ENCODE measurements at places on chromosomes 3 and 15.

DNA sequence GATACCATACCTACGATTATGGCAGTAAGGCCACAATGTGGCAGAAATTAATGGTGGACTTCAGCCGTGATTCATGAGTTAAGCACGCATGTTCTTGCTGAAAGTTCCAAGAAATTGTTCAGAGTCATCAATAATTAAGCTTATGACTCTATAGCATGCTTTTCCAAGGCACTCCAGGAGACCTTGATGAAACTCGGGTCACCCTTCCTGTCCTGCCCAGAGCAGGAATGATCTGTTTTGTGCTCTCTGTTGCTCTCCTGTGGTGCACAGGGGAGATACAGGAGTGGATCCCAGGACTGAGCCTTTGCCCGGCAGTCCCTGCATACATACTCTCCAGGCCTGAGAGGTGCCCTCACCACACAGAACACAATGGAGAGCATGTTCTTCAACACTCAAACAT lies 141.6 kb upstream of the SLC2A2 start:
- DNase-seq = peak; percentile 60

DNA sequence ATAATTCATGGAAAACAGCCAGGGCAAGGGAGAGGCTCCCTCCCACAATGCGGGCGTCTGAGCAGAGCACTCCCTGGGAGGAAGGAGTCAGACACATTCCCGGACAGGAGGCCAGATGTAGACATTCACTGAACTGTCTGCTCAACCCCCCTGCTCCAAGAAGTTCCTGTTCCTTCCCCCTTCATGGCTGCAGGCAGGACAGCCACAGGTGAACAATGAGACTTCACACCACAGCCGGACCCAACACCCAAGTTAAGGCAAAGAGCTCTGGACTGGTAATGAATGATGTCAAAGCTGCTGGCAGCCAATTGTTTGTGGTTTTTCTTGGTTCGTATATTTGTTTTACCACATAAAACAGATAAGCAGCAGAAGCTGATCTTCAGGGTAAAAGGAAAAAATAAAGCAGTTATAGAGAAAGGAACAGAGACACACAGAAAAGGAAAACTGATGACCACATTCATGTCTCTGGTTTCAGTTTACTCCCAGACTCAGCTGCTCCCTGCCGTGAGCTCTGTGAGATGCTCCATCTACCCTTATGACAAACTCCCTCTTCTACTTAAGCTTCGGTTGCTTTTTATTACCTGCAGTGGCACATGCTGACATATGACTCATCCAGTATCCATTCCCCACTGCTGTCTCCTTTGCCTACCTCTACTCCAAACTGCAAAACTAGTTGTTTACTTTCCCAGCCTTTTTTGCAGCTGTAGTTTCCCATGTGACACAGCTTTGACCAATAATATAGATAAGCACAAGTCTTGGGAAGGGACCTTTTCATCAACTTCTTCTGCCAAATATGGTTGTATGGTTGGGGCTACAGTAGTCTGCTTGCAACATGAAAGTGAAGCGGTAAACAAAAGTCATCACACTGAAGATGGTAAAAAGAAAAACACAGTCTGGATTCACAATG lies 33.1 kb downstream of the DZIP1L start:
- peak; percentile 42 for DNase-seq

DNA sequence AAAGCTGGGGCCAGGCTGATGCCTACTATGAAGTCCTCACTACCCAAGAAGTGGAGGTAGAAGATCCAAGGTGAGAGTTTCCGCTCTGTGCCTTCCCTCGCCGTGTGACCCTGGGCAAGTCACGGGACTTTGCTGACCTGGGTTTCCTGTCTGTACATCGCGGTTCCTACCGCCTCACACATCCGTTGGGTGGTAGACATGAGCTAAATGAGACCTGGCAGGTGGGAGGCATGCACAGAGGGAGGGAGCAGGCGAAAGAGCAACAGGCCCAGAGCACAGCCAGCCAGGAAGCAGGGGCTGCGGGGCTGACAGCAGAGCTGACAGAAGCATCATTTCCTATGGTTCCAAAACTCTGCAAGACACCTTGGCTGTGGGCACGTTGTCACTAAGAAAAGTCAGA lies 157.3 kb upstream of the BHLHE40 start:
- no peak for DNase-seq

GRCh38 chr3:44995142-44995770 lies 19.2 kb downstream of the EXOSC7 start:
- DNase-seq = no peak

DNA sequence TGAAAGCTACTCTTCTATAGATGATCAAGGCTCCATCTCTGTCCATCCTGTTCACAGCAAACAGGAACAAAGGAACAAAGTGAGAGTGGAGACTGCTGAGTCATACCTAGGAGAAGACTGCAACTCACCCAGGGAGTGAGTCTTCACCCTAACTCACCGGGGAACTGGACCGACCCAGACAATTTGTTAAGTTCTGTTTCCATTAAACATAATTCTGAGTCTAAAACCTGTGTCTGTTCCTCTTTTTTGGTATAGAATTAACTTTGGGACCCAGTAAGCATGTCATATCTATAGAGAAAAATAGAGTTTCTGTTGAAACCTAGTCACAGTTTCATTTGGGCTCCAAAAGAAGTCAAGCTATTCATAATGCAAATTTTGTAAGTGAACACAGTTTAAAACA lies 21.6 kb downstream of the CCDC80 start:
- DNase-seq = no peak

GRCh38 chr3:50604628-50605588 lies 6.7 kb downstream of the CISH start:
- no peak for DNase-seq

DNA sequence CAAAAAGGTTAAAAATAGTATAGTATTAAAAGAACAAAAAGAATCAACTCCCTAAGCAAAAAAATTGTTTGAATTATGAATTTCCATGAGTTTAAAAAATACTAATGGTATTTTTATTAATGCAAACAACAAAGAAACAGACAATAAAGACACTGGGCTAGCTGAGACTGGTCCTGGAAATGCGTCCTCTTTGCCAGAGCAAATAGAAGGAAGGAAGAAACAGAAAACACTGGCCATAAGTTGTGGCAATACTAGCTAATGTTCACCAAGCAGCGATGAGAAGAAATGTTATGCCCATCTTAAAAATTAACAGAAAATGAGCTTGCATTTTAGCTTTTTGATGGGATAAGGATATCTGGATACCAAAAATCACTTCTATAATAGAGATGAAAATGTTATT lies 88.6 kb downstream of the TBL1XR1 start:
- DNase-seq = no peak

DNA sequence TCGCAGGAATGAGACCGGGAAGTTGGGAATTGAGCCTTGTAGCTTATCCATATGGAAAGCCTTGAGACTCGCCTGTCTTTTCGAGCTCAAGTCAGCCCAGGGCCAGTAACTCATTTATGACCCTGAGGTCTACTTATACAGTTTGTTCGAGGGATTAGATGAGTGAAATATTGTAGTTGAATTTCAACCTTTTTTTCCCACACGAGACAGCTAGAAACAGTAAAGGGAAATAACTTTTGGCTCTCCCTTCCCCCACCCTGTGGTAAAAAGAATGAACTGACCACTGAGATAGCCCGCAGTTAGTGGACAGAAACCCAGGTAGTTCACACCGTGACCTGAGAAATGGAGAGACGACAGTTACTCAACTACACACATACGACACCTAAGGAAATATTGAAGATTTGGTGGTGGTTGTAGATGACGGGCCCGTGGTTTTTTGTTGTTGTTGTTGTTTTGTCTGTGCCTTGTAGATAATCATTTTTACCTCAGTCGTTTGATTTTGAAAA lies 841 bp downstream of the EIF3J start:
- DNase-seq = peak; percentile 10

Measured in T47D (cell line).